Non-pigmented ciliary epithelial cell (primary cell): ENCODE measurements at places on chromosomes 1 and 21.
A peak's percentile ranks its signal among the peaks of the same experiment; 100 is the strongest.

- no peak for DNase-seq
Observed at GRCh38 chr1:82395440-82395839, 594.7 kb downstream of the ADGRL2 start.

DNA sequence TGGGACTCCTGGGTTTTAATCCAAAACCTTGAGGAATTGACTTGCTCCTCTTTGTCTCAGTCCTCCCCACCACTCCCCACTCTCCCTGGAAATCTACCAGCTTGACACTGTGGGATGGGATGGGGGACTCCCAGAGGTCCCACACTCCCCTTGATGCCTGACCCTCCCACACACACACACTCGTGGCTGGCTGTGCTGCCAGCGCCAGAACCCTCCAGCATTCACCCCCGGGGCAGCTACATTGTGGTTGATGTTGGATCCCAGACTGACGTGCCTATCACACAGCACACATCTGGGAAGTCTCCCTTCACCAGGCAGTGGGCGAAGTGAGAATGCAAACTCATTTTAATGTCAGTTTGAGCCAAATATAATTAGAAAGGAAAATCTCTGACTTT, 10.0 kb downstream of the KIRREL1 start:
- DNase-seq, result no peak

- DNase-seq, result no peak
Observed at GRCh38 chr21:15301014-15301413, 236.2 kb upstream of the NRIP1 start.

- no peak for DNase-seq
Observed at GRCh38 chr1:83807231-83807630, 191.7 kb downstream of the TTLL7 start.

DNA sequence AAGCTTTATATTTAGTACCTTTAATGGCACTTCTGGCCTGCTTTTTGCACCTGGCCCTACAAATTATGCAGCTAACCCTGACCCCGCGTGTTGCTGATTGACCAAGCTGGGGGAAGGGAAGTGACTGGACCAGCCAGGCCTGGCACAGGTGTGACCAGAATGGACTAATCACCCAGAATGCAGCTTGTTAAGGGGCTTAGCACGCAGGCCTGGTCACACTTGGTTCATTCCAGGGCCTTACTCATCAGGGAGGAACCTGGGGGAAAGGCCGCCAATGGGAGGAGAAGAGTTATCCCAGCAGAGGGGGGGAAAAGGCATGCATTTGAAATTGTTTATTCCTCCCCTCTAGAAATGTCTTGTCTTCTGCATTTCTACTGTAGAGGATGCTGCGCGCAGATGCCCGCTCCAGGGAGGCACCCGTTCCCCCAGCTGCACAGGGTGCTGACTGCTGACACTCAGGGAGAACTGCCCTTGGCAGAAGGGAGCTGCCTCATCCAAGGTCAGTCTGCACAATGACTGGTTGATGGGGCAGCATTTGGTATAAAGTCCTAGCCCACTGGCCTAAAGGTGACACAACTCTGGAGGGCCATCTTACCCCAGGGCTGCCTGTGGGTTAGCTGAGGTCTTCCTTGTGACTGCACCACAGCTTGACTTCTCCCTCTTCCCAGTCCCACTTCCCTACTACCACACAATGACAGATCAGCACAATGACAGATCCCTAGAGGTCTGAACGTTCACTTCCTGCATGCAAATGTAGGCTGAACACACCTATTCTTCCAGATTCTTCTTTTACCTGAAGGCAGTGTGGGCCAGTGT, 29.0 kb downstream of the DHCR24 start:
- DNase-seq, result no peak

- no peak for DNase-seq
Observed at GRCh38 chr1:219909476-219909875, 18.9 kb downstream of the SLC30A10 start.

DNA sequence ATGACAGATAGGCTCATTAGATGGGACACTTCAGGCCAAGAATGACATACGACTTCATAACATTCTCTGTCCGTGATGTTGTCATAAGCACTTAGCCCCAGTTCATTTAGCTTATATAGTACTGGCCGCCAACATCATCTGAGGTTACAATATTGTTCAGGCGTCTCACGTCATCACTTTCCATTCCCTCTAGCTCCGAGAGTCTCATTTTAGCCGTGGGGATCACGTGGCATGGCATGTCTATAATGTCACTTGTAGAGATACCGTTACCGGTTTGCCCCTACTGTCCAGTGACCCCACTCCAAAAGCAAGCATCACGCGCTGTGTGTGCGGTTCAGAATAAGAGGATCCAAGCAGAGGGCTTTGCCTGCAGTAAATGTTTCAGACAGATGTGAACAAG, 34.6 kb upstream of the HEATR1 start:
- DNase-seq, result no peak

- DNase-seq, result no peak
Observed at GRCh38 chr1:44681905-44682882, 7.7 kb downstream of the ARMH1 start.

DNA sequence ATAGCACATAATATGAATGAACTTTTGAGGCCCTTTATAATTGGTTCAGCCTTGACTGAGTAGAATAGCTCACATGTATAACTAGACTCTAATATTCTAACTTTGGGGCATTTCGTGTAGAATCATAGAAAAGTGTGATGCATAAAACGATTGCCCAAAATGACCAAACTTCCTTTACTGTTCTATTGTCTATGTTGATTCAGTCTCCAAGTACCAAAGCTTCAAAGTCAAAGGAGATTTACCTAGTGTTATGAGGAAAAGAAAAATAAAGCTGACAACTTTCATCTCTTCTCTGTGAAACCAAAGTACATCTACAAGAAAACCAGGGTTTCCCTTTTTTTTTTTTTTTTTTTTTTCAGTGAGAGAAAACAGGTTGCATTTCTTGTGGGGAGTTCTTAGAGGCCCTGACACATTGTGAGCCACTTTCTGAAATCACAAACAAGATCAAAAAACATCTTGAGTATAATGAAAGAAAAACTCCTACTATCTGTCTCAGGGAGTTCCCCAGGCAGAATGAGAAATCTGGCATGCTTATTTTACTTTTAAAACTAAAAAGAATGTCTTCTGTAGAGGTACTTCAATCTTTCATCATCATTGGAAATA, 183.4 kb downstream of the TNFSF18 start:
- no peak for DNase-seq

DNA sequence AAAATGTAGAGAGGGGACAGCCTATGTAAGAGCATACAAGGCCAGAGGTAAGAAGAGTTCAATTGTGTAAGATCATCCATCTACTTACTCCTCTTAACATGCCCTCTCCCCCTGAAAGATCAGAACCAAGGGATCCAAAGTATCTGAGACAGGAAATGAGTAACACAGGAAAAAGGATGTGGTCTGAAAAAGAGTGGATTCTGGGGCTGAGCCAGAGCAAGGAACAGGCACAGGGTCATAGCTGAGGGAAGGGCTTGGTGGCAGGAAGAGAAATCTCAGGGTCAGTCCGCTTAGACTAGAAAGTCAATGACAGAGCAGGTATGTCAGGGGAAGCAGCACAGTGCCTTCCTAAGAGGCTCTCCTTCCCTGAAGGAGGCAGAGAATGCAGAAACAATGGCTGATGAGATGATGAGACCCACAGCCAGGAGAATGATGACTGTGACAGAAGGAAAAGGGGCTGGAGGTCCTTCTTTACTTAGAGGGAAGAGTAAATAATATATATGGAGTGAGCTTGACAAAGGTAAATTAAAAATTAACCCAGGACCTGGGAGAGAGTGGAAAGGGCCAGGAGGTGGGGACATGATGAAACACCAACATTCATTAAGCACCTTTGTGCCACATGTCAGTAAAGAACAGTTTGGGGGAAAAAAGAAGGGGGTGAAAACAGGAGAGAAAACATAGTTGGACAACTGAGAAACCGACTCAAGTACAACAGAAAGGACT, 26.2 kb upstream of the A3GALT2 start:
- peak; percentile 88 for DNase-seq

DNA sequence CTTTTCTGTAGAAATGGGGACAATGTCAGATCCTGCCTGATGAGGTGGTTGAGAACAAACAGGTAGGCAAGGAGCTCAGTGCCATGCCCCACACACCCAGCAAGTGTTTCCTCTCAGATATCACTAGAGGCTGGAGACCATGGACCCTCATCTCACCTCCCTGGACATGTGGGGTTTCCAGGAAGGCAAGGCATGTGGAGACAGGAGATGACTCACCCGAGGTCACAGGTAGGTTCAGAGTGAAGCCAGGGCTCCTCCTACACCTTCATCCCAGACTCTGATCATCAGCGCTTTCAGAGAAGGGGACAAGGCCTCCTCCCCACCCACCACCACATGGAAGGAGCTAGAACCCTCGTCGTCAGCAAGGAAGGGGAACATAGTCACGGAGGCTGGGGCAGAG, 69.2 kb downstream of the MATN1 start:
- DNase-seq, result no peak

GRCh38 chr1:112727716-112728115, 12.6 kb upstream of the PPM1J start:
- no peak for DNase-seq

DNA sequence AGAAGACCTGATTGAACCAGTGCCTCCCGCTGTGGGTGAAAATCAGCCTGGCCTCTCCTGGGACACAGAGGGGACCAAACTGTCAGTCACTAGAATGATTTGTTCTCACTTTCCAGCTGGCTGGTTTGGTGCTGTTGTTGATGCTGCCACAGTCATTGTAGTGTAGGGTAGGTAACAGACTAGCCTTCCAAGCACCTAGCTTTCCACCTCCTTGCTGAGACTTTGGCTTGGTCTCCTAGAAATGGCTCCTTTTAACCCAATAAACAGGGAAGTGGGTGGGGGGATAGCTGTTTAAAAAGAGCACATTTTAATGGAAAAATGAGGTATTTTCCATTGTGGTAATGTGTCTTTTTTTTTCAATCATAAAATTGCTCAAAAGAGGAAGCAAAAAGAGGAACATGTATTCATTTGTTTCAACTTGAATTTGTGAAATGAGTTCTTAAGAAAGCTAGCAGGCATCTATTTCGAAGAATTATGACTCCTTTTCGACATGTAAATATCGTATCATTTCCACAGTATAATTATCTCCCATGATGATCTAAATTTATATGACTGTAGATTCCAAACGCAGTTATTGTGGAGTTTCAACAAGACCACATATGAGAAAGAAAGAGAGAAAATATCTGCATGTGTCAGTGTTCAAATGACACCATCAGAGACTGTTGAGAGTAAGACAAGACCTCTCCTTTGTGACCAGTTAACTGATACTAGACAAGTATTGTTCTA, 190.1 kb downstream of the HLX start:
- no peak for DNase-seq

- no peak for DNase-seq
Observed at GRCh38 chr1:180628646-180629045, 3.2 kb upstream of the XPR1 start.

GRCh38 chr1:166588741-166589140, 250.5 kb upstream of the POGK start:
- DNase-seq, result no peak

DNA sequence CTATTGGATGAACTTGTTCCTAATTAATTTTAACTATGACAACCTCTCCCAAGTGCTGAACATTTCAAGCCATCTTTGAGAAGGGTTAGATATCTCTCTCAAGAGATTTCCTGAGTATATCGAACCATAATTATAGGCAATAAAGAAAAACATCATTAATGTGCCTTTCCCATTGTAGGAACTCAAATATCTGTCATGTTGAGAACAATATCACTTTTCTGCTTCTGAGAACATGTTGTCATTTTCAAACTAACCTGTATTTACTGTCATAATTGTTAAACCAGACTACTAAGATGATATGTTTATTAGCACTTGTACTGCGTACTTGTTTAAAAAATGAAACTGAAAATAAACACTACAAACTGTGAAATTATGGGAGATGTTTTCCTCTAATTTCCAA, 4.3 kb downstream of the EPS15 start:
- no peak for DNase-seq

DNA sequence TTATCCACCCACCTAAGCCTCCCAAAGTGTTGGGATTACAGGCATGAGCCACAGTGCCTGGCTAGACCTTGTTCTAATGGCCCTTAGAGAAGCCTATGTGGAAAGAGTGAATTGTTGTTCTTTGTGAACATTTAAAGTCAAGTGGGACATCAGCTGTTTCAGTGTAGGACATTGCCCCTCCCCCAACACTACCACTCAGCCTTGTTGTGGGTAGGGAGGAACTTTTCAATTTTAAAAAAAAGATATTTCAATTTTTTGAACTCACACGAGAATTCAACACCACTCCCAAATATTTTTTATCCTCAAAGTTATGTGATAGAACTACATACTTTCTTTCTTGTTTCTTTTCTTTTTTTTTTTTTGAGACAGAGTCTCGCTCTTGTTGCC, 36.7 kb upstream of the TMEM222 start:
- DNase-seq, result no peak

DNA sequence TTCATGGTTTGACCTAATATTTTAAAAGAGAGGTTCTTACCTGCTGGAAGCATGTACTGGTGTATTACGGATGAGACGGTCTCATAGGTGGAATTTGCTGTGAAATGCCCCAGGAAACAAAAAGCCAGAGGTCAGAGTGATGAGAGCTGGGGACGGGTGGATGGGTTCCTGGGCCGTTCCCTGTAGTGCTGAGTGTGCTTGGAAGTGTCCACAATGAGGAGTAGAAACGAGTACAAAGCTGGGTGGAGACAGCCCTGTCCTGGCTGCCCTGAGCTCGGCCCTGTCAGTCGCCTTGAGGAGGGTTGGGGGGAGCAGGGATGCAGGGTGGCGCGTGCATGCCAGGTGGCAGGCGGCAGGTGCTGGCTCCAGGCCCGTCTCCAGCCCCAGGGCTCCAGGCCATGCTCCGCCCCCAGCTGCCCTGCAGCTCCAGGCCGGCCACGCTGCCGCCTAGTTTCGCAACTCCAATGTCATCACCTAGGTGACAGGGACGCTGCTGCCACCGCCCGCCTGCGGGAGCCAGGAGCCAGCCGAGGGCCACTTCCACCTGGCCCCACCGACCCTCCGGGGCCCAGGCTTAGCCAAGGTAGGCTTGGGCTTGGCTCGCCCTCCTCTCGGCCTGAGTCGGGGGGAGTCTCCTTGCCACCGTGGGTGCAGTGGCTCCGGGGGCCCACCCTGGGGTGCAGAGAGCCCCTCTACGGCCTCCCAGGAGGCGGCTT, 16.4 kb downstream of the TP73 start:
- DNase-seq, result no peak

- DNase-seq, result no peak
Observed at GRCh38 chr1:100927276-100927675, 31.4 kb downstream of the SLC30A7 start.
